GM23248 (cell line): ENCODE measurements at places on chromosomes 6 and 20.

DNA sequence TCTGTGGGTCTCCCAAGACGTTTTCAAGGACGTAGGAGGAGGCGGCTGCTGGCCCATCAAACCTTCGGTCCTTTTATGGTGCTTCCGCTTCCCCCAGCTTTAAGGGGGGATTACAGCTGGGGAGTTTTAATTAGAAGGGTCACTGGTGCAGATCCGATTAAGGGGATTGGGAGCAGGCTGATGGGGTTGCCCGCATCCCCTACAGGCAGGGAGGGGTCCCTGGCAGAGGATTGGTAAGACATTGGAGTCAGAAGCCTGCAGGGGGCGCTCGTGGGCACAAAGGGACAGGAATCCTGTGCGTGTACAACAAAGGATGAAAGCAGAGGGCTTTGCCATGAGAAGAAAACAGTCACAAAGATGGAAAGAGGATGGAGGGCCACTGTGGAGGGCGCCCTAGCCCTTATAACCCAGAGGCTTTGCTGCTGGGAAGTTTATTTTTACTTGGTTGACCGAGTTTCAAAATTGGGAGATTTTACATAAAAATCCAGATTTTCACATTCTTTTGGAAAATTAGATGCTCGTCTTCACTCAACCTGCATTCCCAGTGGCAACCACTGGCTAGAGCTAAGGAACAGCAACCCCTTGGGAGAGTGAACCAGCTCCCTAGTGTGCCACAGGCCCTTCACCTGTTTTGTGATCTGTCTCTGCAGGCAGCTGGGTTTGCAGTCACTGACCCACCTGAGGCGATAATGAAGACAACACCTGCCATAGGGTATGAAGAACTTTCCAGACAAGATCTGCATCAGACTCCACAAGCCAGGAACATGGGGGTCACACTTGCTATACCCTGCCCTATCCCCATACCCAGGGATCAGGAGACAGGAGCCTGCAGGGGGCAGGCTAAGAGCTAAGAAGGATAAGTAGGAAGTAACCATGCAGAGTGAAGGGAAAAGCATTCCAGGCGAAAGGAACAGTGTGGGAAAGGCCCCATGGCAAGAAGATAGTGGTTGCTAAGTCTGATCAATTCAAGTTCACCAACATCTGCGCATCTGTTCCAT, 97.7 kb downstream of the KCNB1 start:
- DNase-seq, result peak; percentile 75

- no peak for DNase-seq
Observed at GRCh38 chr6:71038711-71039344, 82.0 kb upstream of the B3GAT2 start.

DNA sequence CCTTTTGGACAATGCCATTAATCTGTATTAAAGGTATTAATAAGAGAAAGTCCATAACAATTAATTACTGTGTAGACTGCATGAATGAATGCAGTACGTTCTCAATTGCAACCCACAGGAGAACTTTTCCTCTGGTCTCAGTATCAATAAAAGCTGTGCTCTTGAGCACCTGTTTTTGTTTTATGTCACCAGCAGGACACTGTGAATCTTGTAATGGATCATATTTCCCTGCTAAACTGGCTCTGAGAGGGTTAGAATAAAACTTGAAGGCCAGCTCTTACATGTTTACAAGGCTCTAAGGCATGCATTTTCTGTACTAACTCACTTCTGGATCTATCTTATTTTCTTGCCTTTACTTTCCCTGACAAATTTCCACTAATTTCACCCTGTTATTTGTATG, 214.3 kb upstream of the PLN start:
- DNase-seq, result no peak

- no peak for DNase-seq
Observed at GRCh38 chr6:107973594-107973993, 15.6 kb upstream of the SEC63 start.

DNA sequence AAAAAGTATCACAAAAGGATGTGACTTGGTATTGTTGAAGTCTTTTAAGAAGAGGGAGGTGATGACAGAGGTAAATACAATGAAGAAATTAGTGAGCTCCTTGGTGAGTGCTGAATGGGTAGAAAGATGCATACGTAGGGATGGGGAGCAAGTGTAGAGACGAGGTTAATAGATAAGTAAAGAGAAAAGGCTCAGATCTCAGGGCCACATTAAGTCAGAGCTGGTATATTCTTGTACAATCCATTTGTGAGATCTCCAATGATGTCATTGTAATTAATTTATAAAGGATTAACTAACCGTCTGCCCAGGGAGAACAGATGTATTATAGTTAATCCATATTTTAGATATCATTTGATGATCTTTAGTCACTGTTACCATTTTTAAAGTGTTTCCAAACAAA, 43.4 kb downstream of the SMPDL3A start:
- no peak for DNase-seq

- DNase-seq, result peak; percentile 18
Observed at GRCh38 chr6:143743301-143744166, 65.8 kb downstream of the PHACTR2 start.
